ENCODE measurements at places on chromosomes 7 and 10.

DNA sequence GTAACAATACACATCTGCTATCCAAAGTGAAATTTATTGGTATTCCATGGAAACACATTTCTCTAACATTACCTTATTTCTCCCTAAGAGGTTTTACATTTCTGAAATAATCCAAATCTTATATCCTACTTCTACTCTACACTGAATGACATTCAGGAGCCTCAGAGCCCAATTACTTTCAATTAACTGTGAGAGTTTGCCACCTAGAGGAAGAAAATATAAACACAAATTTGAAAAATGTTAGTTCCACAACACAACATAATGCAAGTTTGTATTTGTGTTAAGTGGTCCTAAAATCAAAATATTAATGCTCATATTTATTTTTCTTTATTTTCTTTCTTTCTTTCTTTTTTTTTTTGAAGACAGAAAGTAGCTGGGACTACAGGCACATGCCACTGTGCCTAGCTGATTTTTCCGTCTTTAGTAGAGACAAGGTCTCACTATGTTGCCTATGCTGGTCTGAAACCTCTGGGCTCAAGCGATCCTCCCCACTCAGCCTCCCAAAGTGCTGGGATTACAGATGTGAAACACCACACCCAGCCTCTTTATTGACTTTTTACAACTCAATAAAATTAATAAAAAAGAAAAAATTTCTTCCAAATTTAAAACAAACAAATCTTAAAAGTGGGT is 46.0 kb downstream of the ATAD1 start:
- DNase-seq = no peak

GRCh38 chr7:101547916-101548661 is 81.0 kb downstream of the MYL10 start:
- no peak for DNase-seq

GRCh38 chr10:50604809-50605208 is 18.9 kb downstream of the SGMS1 start:
- no peak for DNase-seq

GRCh38 chr10:105785721-105786120 is 1144.6 kb downstream of the SORCS3 start:
- DNase-seq = no peak

GRCh38 chr7:2090526-2091520 is 141.9 kb downstream of the MAD1L1 start:
- DNase-seq = no peak

DNA sequence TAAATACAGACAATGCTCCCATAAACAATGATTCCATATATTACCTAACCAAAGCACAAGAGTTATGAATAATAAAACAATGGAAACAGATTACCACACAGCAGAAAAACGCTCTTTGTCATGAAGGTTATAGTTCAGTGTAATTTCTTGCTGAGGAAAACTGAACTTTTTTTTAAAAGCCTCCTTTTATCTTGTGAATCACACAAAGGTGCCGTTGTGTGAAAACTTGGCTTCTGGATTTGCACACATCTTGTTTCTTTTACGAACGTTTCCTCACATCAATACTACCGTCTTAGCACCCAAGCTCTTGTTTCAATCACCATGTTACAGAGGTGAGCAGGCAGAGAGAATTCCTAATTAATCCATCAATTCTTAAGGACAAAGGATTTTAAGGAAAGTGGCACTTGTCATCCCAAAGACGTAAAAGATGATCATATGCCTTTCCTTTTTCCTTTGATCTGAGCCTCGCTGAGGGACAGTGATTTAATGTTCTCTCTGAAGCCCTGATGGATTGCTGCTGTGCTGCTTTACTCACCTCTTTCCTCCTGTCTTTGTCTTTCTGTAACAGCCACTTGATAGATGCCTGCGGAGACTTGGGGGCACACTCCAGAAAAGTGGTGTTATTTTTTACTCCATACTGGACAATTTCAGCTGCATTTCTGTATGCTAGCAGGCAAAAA is 110.1 kb downstream of the CD36 start:
- no peak for DNase-seq

DNA sequence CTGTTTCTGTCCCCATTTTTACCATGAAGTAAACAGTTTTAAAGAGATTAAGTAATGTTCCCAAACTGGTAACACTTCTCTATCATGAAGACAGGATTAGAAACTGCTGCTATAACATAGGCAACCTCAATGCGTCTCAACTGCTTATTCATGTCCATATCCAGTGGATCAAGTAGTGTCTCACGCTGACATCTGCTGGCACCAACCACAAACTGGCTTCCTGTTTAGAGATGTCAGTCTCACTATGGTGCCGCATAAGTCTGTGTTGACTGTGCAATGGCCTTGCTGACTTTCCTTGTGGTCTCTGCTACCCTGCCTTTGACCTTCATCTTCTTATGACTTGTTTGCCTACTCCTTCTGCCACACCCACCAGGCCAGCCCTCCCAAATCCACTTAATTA is 369.6 kb upstream of the DPP6 start:
- no peak for DNase-seq

- no peak for DNase-seq
Observed at GRCh38 chr7:48130658-48131108, 40.6 kb upstream of the ABCA13 start.

GRCh38 chr10:14602807-14603533 is 171.7 kb downstream of the FAM107B start:
- DNase-seq = no peak

DNA sequence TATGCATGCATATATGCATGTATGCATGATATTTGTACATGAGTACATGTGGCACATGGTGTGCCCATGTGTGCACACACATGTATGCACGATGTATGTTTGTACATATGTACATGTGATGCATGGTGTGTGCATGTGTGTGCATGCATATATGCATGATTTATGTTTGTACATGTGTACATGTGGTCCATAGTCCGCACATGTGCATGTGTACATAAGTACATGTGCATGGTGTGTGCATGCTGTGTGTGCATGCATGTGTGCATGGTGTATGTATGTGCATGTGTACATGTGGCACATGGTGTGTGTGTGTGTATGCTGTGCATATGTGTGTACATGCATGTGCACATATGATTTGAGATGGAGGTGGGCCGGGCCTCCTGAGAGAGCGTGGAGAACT is 384.2 kb downstream of the TYW1 start:
- no peak for DNase-seq

DNA sequence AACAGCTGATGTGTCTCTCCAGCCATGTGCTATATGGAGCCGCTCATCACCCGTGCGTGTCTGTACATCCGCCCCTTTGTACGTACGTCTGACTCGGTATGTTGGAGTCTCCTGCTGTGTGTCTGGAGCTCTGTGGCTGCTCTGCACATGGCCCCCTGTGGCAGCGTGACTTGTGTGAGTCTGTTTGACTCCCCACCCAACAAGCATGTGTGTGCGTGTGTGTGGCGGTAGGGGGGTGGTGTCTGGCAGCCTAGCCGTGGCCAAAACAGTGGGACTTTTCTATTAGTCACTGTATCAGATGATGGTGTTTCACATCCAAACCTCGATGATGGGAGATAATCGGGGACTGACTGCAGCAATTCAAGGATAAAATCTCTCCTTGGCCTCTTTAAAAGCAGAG is 94.1 kb downstream of the COL13A1 start:
- no peak for DNase-seq

DNA sequence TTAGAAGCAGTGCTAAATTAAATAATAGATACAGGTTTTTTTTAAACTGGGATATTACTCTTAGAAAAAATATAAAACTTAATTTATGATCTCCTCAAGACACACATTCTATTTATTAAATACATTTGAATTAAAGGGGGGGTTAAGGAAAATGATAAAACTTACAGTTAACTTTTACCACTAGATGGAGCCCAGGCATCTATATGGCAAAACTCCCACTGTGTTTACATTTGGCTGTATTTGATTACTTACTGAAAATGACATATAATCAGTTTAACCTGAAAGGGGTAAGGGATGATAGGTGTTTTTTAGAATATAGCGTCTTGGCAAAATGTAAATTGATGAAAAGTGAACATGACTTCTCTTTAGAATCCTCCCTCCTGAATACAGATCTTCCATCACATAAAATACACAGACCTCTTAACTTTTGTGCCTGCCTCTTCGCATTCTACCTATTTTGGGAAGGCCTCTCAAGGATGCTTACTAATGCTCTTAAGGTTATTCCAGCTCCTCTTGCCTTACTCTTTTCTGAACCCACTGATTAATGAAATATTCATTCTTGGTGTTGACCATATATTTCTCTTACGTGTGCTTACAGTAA is 235.7 kb downstream of the AGMO start:
- DNase-seq = no peak

GRCh38 chr7:142348921-142349405 is 91.1 kb upstream of the PRSS58 start:
- DNase-seq = no peak

- DNase-seq = no peak
Observed at GRCh38 chr10:93181271-93182048, 107.8 kb downstream of the CYP26A1 start.

DNA sequence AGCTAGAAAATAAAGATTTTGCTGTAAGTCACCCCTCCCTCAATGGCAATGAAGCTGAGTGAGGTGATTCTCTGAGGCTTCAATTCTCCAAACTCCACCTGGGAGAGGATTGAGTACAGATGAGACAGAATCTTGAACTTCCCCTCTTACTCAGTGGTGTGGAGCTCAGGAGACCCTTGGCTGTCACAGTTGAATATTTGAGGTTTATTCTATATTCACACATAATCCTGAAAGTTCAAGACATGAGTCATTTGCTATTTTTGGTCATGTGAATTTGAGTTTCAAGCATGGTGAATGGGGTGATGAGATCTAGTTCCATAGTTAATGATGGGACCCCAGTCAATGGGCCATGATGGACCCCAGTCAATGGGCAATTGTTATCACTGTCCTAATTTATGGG is 13.9 kb upstream of the TECTB start:
- DNase-seq = no peak

- no peak for DNase-seq
Observed at GRCh38 chr7:134879815-134880475, 100.5 kb downstream of the CALD1 start.

- no peak for DNase-seq
Observed at GRCh38 chr7:103856929-103857328, 132.5 kb downstream of the RELN start.

- no peak for DNase-seq
Observed at GRCh38 chr10:48794074-48794473, 109.4 kb downstream of the WDFY4 start.

All from HuH-7 (cell line).